ENCODE measurements at places on chromosomes 7 and 10.

GRCh38 chr10:2825841-2826240, 241.5 kb upstream of the PFKP start:
- no peak for DNase-seq

DNA sequence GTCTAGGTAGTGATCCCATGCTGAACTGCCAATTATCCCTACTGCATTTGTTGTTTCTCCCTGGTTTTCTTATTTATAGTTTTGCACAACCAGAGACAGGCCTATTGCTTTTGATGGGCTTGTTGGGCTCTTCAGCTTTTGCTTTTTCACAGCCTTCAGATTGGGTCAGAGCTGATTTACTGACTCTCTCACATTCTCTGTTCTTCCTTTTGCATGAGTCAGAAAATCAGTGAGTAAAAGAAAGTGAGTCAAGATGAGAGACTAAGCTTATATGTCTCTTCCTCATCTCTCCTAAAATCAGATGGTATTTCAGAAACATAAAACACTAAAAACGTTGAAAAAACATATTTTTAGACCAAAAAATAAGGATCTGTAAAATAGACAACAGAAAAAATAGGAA, 1135.4 kb downstream of the XPNPEP1 start:
- no peak for DNase-seq

DNA sequence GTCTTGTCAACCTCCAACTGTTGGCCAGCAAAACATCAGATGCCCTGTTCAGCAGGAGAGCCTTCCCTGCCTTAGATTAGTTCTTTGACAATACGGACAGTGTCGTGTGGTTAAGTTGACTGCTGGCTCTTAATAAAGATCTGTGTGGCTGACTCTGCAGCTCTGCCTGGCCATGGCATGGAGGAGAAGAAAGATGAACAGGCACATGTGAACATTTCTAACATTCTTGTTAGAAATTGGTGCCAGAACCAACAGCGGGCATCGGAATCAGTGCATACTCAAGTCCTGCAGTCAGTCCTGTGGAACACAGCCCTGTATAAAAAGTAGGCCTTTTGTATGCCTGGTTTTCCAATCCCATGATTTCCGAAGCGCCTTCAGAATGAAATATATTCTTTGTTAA, 455.6 kb downstream of the POM121L12 start:
- DNase-seq, result no peak

- DNase-seq, result no peak
These were observed 9.8 kb upstream of the PLAC9 start for GRCh38 chr10:80122746-80123145.

- no peak for DNase-seq
These were observed 1.8 kb downstream of the GNG11 start for GRCh38 chr7:93923296-93923695.

DNA sequence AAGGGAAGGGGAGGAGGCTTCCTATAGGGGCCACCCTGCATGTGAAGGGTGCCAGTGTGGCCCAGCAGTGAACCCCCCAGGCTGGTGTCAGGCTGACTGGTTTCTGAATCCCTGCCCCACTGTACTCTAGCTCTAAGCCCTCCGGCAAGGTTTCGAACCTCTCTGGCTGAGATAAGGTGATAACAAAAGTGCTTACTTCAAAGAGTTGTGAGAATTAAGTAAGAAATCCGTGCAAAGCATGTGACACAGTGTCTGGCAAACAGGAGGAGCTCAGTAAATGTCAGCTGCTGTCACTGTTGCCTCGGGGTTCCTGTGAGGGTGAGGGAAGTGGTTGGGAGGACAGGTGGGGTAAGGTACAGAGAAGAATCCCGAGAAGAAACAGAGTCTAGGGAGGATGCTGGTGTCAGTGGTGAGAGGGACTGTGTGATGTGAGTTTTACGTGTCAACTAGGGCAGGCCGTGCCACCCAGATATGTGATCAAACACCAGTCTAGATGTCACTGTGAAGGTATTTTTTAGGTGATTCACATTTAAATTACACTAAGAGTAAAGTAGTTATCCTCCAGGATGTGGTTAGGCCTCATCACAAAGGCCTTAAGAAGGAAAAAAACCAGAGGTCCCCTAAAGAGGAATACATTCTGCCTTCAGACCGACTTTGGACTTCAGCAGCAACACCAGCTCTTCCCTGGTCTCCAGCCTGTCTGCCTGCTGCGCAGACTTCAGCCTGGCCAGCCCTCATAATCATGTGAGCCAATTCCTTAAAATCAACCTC, 64.4 kb downstream of the BPGM start:
- DNase-seq, result no peak

DNA sequence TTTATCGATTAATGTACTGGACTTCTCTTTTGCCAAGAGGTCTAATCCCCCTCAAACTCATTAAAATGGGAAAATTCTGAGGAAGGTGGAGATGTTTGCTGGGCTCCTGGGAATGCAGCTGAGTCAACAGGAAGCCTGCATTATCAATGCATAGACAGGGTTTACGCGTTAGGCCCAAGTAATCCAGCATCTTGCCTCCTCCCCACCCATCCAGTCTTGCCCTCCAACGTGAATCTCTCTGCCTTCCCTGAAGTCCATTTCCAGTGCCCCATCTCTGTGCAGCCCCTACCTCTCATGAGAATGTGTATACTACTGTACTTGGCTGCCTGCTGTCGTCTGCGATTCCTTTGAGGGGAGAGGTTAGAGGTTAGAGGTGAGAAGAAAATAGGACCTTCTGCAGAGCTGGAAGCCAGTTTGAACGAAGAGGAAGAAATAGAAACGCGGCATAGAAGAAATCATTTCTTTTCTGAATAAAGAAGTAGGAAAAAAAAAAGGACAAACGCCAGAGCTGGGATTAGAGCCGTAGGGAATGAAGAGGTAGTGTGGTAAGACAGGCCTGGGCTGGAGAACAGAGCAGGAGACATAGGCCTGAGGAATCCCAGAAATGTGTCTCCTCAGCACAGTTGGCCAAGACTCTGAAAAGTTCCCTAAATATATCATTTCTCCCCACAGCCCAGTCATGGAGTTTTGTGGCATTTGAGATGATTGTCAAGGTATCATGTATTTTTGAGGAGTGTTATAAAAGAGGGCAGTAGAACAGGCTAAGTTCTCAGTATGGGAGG, 75.6 kb downstream of the MYOF start:
- DNase-seq, result no peak

- DNase-seq, result no peak
These were observed 173.6 kb downstream of the ARHGAP12 start for GRCh38 chr10:31754803-31755624.

DNA sequence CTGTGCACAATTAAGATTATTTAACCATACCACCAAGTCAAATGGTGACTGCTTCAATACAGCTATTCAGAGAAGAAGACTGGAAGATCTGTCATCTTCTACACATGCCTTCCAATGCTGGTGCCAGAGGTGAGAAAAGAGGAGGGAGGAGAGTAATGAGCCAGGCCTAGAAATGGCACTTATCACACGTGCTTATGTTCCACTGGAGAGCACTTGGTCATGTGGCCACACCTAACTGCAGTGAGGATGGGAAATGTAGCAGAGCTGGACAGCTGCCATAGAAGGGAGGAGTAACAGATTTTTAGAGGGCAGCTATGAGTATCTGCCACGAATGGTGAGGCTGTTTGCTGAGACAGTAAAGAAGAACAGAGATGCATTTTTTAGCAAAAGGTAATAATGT, 77.1 kb downstream of the MPLKIP start:
- no peak for DNase-seq

GRCh38 chr7:138396251-138397070, 63.6 kb upstream of the TRIM24 start:
- DNase-seq, result no peak

DNA sequence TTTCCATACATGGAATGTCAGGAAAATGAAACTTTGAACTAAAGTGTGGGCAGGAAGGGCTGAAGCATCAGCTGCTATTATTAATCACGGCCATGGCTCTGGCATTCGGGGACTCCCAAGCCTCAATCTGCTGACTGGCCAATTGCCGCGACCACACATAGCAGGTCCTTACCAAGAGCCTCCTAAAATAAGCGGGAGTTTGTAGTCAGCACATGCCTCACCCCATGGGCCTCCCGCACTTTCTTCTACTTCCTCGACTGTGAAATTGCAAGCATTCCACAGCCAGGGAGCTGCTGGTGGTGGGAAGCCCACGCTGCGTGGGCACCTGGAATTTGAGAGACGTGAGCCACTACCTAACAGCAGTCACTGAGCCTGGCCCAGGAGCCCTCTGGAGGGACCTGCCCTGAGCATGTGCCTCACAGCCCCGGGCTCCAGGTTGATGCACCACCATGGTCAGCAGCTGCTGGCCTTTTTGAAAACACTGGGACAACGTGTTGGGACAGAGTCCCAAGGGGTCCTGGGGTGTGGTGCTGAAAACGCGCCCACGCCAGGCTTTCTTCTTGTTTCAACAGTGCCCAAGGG, 211.4 kb downstream of the TNS3 start:
- DNase-seq, result no peak

DNA sequence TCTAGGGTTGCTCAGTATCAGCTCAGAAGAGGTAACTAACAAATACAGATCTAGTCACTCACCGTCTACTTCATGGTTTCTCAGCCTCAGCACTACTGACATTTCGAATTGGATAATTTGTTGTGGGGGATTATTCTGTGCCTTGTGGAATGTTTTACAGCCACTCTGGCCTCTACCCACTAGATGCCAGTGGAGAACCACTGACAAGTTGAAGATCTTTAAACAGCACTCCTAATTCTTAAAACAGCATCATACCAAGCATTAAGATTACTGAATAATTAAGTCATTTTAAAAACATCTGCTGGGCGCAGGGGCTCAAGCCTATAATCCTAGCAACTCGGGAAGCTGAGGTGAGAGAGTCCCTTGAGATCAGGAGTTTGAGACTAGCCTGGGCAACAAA, 82.6 kb downstream of the UPF2 start:
- DNase-seq, result no peak

GRCh38 chr10:87667493-87667892, 7.8 kb downstream of the PAPSS2 start:
- DNase-seq, result no peak

- no peak for DNase-seq
These were observed 58.3 kb downstream of the MKX start for GRCh38 chr10:27687326-27687725.

GRCh38 chr10:84908491-84908890, 580.1 kb downstream of the CCSER2 start:
- DNase-seq, result no peak

GRCh38 chr7:67841896-67842295, 845.3 kb downstream of the TYW1 start:
- DNase-seq, result no peak

GRCh38 chr10:101321073-101321472, 32.9 kb upstream of the BTRC start:
- no peak for DNase-seq

DNA sequence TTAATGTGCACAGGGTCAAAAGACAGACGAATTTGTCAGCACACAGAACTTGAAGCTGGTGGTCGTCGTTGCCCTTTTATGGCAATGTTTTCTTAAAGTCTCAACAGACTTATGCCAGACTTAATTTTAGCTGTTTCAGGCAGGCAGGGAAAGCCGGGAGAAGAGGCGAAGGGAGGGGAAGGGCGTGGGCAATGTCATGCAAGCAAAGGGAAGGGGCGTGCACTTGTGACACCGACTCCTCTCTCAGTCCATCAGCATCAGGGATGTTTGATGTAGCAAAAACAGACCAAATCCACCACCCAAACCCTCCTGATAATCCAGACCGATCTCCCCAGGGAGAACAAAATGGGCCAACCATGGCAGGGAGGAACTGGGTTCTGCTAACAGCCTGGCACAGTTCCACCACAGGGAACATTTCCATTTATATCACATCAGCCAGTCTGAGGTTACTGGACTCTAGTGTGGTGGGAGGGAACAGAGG, 118.1 kb upstream of the RHEB start:
- DNase-seq, result no peak

- no peak for DNase-seq
These were observed 29.7 kb upstream of the GPAM start for GRCh38 chr10:112213098-112213823.

DNA sequence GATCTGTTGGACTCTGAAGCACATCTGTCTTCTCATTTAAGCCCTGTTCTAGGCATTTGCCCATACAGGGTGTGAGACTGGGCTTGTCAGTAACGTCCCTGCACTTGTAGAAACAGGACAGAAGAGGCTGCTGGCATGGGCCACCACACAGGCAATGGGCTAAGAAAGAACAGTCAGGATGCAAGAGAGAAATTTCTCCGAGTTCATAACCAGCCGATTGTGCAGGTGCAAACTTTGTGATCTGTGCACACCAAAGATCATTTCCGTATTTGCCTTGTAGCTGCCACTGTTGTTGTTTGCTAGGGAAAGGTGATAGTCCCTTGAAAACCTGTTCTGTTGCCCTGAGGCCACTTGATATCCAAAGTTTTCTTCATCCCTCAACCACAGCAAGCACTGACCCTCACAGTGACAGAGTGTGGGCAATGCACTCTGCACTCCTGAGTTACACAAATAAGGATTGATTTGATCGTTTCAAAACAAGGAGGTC, 20.3 kb downstream of the KLF6 start:
- no peak for DNase-seq

DNA sequence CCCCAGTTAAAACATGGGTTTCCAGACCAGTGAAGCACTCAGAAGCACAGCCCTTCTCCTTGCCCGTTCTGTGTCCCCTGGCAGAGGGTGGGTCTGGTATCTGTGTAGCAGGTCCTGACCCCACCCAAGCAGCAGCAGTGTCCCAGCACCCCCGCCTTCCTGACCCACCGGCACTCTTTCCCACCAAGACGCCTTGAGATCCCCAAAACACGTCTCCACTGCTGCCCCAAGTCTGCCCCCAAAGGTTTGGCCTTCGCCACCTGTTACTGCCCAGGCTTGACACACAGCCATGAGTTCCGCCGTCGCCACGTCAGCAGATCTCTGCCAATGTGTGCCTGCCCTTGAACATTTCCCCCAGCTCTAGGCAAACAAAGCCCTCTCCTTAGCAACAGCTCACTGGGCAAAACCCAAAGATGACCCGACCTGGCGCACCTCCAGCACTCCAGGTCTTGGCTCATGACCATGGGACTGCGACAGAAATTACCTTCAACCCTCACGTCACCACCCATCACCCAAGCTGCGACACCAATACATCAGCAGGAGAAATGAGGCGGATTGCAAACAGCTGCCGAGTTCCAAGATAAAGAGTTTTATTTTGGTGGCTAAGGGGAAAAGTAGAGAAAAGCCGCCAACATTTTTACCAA, 75.6 kb downstream of the CTBP2 start:
- DNase-seq, result no peak

GRCh38 chr10:71268758-71269157, 50.3 kb upstream of the SLC29A3 start:
- no peak for DNase-seq

GRCh38 chr7:541661-542060, 22.0 kb upstream of the PDGFA start:
- DNase-seq, result no peak

DNA sequence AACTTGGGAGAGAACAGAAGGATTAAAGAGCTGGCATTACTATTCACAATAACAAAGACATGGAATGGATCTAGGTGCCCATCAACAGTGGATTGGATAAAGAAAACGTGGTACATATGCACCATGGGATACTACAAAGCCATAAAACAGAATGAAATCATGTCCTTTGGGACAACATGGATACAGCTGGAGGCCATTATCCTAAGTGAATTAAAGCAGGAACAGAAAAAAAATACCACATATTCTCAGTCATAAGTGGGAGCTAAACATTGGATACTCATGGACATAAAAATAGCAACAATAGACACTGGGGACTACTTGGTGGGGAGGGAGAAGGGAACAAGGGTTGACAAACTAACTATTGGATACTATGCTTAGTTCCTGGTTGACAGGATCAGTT, 133.2 kb upstream of the ITGB1 start:
- DNase-seq, result no peak
